ENCODE measurements at places on chromosomes 7 and 10.

DNA sequence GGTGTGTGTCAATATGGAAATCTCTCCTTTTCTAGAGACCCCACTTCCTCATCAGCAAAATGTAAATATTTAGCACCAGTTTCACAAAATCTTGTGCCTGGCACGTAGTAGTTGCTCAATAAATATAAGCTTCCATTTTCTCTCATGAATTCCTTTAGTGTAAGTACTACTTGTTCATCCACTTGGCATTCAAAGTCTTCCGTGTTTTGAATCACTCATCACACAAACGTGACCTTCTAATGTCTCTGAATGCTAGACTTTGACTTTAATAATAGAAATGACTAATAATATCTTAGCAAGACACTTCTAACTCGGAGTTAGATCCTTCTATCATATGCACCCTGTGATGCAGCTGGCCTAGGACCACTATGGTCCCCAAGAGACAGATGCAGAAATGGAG is 168.7 kb upstream of the ZNF32 start:
- no peak for DNase-seq

DNA sequence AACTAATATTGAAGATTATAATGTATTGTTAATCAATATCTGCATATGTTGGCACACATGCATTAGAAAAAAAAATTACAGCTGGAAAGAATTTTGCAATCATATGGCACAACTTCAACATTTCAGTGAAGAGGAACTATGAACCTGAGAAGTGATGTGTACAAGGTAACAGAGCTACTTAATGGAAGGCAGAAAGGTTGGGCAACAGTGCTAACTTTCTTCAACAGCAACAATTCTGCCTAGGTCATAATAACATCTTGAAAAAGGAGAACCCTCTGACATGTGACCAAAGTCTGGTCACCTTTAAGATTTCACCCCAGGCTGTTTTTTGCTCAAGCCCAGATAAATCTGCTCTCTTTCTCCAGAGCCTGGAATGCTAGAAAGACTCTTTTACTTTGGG is 47.9 kb upstream of the SKAP2 start:
- DNase-seq, result no peak

GRCh38 chr7:79806161-79806734 is 328.4 kb upstream of the GNAI1 start:
- DNase-seq, result no peak

DNA sequence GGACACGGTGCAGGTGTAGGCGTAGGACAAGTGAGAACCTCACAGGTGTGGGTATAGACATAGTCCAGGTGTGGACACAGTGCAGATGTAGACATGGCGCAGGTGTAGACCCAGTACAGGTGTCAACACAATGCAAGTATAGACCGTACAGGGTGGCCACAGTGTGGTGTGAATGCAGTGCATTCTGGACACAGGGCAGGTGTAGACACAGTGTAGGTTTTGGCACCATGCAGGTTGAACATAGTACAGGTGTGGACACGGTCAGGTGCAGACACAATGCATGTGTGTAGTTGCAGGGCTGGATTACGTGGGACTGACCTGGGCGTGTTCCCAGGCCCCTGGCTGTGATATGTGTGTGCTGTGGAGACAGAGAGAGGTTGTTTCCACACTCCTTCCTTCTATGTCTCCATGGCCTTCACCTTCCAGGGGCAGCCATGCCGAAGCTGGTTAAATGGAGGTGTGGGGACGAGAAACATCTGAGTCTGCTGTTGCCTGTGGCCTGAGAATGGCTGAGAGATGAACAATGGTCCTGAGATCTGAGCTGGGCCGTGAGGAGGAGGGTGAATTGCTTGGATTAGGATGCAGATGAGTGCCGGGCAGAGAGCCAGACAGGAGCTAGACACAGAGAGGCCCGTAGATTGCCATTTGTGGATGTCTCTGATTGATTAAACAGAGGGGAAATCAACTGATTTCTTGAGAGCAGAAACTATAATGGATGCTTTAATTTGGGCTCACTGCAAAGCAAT is 343.9 kb upstream of the SHH start:
- no peak for DNase-seq

DNA sequence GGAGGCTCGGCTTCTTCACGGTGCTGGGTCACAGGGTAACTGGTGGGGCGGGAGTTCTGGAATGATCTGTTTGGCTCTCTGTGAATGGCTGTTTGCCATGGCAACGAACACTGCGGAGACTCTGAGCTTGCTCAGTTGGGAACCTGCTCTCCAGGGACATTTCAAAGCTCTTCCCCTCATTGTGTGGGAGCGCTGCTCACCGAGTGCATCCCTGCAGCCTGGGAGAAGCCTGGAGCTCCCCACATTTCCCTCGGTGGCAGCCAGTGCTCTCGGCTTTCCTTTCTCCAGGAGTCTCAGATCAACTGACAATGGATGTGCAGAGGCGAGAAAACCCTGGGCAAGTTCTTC is 57.6 kb upstream of the CACUL1 start:
- DNase-seq, result no peak

GRCh38 chr7:94405506-94405905 is 10.8 kb downstream of the COL1A2 start:
- DNase-seq, result no peak

GRCh38 chr10:3714967-3715366 is 70.0 kb downstream of the KLF6 start:
- no peak for DNase-seq

DNA sequence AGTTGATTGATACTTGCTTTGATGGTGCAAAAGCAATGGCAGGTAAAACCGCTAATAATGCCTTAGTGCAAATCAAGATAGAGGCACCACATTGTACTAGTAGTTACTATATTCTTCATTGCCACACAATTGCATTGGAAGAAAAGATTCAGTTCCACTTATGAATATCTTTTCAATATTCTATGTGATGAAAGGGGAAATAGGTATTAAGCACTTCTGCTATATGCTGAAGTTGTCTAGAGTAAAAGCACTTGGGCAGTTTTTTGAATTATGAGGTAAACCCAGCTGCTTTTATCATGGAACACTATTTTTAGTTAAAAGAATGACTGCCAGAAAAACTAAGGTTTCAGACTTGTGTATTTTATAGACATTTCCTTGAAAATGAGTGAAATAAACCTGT is 15.5 kb downstream of the ENTPD7 start:
- no peak for DNase-seq

- no peak for DNase-seq
Observed at GRCh38 chr10:120810298-120810697, 40.9 kb upstream of the WDR11 start.

DNA sequence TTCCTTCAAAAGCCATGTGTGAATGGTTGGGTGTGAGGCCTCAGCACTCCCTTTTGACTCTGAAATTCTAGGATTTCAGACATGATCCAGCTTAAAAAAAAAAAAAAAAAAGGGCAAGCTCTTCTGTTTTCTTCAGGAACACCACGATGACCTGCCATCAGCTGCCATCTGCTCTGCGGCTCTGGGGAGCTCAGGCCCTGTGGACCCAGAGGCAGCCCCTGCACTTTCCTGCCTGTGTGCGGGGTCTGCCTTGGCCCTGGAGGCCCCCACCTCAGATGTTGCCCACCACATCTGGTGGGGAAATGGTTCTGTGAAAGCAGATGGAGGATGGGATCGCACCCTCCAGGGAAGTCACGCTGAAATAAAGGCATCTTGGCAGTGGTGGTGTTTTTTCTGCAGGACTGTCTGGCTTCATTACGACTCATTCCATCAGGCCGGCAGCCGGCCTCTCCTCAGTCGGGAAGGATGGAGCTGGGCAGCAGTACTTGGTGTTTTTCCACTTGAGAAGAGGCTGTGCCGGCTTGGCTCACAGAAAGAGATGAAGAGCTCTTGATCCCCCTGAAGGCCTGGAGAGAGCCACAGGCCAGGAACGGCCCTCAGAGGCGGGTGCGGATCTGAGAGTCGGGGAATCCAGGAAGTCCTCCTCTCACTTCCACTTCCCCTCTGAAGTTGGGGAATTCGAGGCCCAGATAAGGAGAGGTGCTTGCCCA is 66.1 kb upstream of the AQP1 start:
- no peak for DNase-seq

All from stimulated activated CD8-positive, alpha-beta memory T cell treated with anti-CD3 and anti-CD28 coated beads, Interleukin-15, amount 100 ng/mL, for 4 hours (primary cell).